AG10803 (cell line): ENCODE measurements at places on chromosomes 5 and 9.

DNA sequence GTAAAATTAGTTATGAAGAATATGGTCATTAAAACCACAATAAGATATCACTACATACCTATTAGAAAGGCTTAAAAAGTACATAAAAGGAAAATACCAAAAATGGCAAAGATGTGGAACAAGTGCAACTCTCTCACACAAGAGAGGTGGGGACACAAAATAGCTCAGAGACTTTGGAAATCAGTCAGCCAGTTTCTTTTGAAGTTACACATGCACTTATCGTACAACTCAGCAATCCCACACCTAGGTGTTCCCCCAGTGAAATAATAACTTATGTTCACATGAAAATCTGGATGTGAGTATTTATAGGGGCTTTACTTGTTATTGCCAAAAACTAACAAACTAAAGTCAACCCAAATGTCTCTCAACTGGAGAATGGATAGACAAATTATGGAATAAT, 9.8 kb upstream of the RICTOR start:
- no peak for DNase-seq

DNA sequence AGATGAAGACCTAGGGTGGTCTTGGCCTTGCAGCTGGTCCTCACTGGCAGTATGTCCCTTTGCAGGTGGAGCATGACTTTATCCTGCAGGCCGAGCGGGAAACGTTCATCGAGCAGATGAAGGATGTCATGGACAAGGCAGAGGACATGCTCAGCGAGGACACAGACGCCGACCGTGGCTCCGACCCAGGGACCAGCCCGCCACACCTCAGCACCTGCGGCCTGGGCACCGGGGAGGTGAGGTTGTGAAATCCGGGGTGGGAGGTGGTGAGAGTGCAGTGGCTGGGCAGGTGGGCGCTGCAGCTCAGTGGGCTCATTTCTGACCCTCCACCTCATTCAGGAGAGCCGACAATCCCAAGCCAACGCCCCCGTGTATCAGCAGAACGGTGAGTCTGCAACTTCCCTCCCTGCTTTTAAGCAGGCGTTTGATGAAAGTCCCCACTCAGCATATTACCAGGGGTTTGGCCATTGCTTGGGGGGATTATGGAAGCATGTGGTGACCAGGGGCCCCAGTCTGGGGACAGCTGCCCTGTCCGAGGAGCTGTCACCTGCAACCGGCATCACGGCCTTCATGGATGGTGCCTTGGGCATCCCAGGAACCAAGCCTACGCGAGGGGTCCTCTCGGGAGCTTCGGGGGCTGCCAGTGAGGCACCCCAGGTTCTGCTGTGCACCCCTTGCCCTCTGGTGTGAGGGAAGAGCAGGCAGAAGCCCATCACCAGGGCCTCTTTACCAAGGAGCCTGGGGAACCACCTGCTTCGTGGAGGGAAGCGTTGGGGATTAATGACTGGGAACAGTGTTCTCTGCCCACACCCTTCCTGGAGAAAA, 84.0 kb downstream of the WNK2 start:
- no peak for DNase-seq

GRCh38 chr9:120857481-120857880, 14.8 kb upstream of the PSMD5 start:
- no peak for DNase-seq

GRCh38 chr9:97568461-97569275, 64.5 kb downstream of the TSTD2 start:
- DNase-seq: no peak

DNA sequence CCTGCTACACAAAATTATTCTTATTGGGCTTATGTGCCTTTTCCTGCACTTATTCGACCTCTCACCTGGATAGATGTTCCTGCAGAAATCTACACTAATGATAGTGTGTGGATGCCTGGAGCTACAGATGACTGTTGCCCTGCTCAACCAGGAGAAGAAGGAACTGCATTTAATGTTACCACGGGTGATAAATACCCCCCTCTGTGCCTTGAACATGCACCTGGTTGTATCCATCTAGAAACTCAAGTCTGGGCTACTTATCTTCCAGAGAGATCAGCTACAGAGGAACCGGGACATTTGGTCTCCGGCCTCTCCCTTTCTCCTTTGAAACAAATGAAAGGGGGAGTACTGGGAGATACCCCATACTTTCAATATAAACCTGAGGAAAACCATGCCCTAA, 54.5 kb downstream of the SH3PXD2B start:
- DNase-seq: no peak

GRCh38 chr5:172617817-172618216, 23.2 kb upstream of the NEURL1B start:
- DNase-seq: no peak

- DNase-seq: peak; percentile 71
Observed at GRCh38 chr9:91089405-91090129, 272.2 kb downstream of the AUH start.

- peak; percentile 23 for DNase-seq
Observed at GRCh38 chr5:171288066-171288465, 21.0 kb upstream of the TLX3 start.

- peak; percentile 14 for DNase-seq
Observed at GRCh38 chr9:131334629-131335367, 45.3 kb downstream of the PLPP7 start.

DNA sequence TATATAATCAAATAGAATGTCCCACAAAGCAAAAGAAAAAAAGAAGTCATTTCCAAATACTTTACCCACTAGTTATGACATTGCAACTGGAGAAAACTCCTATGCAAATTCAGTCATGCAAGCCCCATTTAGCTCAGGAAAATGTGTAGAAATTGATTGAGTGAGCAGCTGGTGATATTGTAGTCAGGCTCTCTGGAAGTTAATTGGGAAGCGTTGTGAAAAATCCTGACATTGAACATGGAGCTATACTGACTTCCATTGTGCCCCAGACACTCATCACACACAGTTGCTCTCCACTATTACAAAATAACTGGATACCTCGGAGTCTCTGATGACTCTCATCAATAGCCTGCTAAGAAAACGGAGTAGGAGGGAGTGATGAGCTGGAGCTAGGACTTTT, 49.0 kb downstream of the TUSC1 start:
- DNase-seq: no peak

GRCh38 chr9:89779405-89780203, 174.8 kb downstream of the GADD45G start:
- DNase-seq: peak; percentile 39

GRCh38 chr5:144131261-144131660, 39.2 kb downstream of the YIPF5 start:
- no peak for DNase-seq

GRCh38 chr5:160047423-160047822, 38.5 kb downstream of the TTC1 start:
- peak; percentile 46 for DNase-seq

DNA sequence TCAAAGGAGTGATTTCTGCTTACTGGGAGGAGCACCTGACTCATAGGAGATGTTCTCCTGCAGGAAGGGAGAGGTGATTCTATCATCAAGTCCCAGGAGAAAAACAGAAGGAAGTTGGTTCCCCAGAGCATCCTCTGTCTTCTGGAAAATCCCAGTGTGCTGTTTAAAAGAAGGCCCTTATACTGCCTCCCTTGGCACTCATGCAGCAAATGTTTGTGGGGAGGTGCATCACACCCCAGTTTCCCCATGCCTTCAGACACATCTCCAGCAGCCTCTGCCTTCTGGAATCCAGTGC, 63.1 kb downstream of the PPARGC1B start:
- no peak for DNase-seq

- DNase-seq: no peak
Observed at GRCh38 chr9:116243708-116244107, 90.1 kb downstream of the PAPPA start.

GRCh38 chr5:14174230-14174636, 31.1 kb downstream of the TRIO start:
- DNase-seq: no peak

DNA sequence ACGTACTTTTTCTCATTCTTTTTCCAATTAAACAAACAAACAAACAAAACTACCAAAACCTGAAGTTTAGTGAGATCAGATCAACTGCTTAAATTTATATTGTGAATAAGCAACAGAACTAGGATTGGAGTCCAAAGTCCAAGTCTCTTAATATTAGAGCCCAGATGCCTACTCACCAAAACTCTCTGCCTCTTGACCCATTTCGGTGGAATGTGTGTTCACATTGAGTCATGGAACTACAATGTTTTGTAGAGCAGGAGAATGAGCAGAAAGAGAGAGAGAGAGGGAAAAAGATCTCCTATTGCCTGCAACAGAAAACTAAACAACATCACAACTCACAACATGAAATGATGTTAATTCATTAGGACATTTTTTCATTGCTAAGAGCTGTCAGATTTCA, 751.1 kb downstream of the TLR4 start:
- DNase-seq: no peak

DNA sequence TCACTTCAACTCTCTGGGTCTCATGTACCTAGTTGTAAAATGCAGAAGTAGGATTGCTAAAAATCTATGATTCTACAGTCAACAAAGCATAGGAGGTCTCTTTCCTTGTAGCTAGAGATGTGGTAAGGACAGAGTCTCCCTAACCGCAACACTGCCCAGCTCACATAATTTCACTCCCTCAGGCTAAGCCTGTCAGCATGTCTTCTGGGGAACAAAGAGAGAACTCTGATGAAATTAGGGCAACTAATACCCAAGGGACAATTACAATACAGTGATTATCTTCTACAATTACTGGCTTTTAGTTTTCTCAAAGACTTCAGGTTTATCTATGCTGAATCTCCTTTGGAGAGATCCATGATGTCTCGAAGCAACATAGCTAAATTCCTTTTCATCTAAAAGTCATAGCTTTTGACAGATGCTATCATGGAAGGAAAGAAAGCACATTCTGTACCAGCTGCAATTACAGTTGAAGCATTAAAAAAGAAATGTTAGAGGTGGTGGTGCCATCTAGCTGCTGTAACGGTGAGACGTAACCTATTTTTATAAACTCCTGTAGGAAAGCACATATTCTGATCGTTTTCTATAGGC, 141.1 kb upstream of the TARS1 start:
- DNase-seq: peak; percentile 80

DNA sequence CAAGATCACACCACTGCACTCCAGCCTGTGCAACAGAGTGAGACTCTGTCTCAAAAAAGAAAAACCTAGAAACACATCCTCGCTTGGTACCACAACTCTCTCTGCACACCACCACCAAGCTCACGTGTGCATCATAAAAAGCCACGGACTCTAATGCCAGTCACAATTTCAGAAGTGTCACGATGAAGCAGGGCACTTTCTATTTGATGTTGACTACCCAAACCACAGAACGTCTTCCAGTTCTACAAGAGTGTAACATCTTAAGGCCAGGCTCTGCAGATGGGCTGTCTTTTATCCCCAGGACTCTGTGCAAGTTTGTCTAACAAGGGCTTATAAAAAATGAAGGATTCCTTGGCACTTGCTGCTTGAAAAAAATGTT, 22.9 kb downstream of the GFPT2 start:
- DNase-seq: no peak

GRCh38 chr5:180824630-180825476, 22.2 kb upstream of the MGAT1 start:
- no peak for DNase-seq

- no peak for DNase-seq
Observed at GRCh38 chr5:425714-426113, 17.3 kb upstream of the EXOC3 start.

DNA sequence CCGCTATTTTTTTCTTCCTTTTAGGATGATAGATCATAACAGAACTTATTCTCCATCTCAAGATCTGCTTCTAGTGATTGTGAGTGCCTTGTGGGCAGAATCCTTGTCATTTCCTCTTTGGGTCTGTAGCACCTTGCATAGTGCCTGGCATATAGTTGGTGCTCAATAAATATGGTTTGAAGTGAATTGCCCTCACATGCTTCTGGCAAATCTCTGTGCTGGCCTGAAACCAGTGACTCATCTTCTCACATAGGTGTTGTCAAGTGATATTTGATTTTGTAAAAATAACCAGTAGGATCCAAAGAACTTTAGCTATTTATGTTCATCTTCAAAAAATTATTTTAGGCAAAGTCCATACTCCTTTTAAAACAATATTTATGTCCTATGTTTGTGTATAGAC, 86.7 kb downstream of the GABRG2 start:
- no peak for DNase-seq

DNA sequence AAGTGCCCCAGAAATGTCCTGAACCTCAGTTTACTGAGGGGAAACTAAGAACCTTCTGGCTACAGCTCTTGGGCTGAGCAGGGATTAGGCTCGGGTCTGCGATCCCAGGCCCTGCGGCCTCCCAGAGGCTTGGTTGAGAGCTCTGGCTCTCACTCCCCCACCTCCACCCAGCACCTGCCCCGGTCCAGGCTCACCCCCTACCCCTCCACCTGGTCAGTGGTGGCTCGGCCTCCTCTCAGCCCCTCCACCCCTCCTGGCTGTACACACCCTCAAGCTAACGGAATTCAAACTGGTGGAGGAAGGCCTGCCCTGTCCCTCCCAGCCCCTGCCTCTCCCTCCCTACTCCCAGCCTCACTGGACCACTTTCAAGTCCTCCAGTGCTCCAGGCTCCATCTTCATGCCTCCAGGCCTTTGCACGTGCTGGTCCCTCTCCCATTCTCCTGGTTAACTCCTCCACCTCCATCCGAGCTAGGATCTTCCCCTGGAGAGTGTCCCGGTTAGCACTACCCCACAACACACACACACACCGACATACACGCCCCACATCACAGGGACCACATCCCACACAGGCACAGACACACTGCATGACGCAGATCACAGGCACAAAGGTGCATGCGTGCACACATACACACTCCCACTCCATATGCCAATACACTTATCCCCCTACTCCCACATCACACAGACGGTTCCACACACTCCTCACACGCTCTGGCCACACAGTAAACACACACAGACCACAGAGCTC, 130.9 kb downstream of the C9orf50 start:
- peak; percentile 44 for DNase-seq

DNA sequence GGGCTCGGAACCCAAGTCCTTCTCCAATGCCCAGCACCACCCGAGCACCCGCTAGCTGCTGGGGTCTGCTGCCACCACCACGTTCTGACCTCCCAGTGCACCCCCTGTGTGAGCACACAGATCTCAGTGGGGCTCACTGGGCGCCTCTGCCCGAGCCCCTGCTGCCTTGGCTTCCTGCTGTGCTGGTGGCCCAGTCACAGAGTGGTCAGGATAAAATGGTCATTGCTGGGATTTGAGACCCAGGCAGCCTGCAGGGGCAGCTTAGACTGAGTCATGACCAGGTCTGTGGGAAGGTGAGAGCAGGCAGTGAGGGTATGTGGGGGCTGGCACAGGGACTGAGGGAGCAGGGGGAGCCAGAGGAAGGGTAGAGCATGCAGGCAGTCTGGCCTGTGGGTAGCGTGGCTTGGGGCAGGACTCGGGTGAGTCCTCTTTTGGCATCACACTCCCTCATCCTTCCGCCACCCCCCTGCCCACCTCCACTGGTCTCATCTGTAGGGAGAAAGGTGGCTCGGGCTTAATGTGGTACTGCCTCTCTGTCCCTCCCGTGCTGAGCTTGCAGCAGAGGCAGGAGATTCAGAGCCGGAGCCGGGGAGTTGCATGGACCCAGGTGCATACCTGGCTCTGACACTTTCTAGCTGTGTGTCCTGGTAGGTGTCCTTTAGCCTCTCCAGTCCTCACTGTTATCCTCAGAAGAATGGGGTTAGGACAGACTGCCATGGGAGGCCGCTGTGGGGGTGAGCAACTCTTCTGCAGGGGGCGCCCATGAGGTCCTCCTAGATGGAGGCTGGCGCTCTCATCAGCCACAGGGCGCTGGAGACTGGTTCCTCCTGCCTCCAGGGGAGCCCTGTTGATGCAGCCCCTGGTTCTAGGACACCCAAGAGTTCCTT, 32.1 kb downstream of the USP20 start:
- DNase-seq: no peak

- no peak for DNase-seq
Observed at GRCh38 chr5:100004969-100005368, 530.2 kb upstream of the FAM174A start.
